ENCODE measurements at places on chromosomes 2 and 18.

DNA sequence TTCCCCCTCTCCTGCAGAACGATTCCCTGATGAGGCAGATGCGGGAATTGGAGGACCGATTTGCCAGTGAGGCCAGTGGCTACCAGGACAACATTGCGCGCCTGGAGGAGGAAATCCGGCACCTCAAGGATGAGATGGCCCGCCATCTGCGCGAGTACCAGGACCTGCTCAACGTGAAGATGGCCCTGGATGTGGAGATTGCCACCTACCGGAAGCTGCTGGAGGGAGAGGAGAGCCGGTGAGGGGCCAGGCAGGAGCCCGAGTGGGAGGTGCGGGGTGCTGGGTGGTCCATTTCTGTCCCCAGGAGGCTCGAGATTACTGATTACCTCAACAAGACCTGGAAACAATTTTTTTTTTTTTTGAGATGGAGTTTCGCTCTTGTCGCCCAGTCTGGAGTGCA lies 3.1 kb downstream of the DES start:
- no peak for DNase-seq

GRCh38 chr2:78417355-78417754 lies 608.1 kb upstream of the REG3G start:
- DNase-seq, result peak; percentile 45

- DNase-seq, result no peak
These were observed 17.3 kb downstream of the C2orf42 start for GRCh38 chr2:70173520-70173919.

- peak; percentile 64 for DNase-seq
These were observed 471.2 kb upstream of the CHST9 start for GRCh38 chr18:27656167-27656778.

GRCh38 chr18:65659912-65660311 lies 90.9 kb upstream of the CDH7 start:
- peak; percentile 51 for DNase-seq

DNA sequence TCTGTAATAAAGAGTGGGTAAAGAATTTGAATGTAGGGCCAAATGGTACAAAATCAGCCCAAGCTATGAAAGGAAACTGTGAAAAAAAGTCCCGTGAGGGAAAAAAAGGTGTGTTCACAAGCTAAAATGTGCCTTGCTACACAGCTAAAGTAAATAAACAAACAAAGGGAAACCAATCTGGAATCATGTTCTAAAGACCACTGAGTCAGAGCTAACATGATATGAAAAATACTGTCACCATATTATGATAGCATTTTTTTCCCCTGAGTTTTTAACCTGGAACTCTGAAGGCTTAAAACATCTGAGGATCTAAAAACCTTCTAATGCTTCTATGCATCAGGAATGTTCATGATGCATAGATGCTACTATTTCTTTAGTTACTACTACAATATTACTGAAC lies 58.8 kb downstream of the SCN1A start:
- DNase-seq, result no peak

DNA sequence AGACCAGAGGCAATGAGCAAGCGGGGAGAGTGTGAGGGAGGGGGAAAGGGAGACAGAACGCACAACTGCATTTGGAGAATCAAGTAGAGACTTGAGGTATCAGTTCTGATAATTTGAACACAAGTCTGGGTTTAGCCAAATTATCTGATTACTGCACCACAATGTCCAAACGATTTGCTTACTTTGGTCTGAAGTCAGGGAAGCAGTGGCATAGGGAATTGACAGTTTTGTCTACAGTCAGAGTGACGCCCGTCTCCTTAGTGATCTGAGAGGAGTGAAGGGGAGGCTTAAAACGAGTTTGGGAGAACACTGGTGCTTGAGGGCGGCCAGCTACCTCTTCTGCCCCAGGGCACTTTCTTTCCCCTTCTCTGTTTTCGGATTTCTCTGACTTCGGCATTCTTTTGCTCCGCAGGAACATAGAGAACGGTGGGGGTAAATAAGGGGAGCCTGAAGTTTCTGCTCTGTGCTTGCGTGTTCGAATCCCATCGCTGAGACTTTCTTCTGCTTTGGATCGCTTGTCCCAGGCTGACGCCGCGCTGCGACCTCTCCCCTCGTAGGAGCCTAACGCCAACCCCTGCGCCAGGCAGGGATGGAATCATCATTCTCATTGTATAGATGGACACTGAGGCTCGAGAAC lies 2.9 kb upstream of the DLX2 start:
- no peak for DNase-seq

GRCh38 chr2:75066121-75066902 lies 107.9 kb downstream of the POLE4 start:
- no peak for DNase-seq

All from A172 (cell line).